ENCODE measurements at places on chromosomes 3 and 15.

GRCh38 chr15:90895571-90896117 is 7.5 kb upstream of the MAN2A2 start:
- peak; percentile 64 for DNase-seq

DNA sequence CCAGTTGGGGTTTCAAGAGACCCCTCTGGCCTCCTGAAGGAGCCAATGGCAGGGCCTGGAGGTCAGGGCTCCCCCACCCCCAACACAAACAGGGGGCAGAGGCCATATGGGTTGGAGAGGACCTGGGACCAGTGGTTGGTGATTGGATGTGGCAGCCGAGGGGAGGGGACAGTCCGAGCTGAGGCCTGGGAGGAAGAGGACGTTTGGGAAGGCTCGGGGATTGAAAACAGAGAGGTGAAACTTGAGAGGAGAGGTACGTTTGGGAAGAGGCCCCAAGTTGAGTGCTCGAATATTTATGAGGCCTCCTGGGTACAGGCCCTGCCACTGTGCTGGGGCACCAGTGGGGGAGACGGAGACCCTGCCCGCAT is 53.7 kb downstream of the DNAJB8 start:
- no peak for DNase-seq

- peak; percentile 33 for DNase-seq
Observed at GRCh38 chr15:37134699-37135131, 34.4 kb upstream of the MEIS2 start.

- no peak for DNase-seq
Observed at GRCh38 chr3:131174752-131175151, 148.1 kb downstream of the NEK11 start.

GRCh38 chr3:71930056-71930991 is 145.4 kb upstream of the PROK2 start:
- DNase-seq: peak; percentile 59

DNA sequence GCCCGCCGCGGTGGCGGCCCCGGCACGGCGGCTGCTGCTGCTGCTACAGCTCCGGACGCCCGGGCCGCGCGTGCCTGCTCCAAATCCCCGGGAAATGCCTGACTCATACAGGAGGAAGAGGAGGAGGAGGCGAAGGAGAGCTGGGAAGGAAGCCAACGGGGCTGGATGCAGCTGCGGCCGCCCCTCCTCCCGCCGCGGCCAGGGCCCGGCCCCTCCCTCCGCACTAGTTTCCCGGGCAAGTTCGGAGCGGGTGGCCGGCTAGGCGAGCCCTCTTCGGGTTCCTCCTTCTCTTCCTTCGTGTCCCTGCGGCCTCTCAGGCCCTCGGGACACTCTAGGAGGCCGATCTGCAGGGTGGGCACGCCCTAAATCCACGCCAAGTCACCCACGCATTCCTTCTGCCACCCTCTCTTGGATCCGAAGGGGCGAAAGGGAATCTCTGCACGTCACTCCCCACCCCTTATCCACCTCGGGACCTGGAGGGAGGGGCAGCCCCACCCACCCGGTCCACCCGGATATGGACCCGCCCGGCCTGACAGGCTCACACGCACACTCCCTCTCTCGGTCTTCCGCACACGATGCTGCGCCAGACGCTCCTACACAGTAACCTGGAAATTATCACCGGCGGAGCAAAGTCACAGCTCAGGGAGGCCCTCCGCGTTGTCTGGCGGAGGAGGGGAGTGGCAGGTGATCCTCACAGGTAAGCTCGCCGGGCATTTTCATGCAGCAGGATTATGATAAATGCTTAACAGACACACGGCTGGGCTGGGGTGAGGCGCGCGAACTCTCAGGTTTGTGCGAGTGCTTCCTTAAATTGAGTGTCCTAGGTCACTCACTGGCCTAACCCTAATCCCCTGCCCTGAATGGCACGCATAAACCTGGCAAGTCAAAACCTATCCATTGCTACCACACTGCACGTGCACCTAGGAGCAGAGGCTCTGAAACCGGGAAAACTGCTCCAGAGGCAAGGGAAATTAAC is at the start of the genes OSBPL10 and ZNF860:
OSBPL10 (minus strand) TSS at position 57 of the 976 bp plus-strand sequence. CDS start 83 bp downstream, outside the sequence.
ZNF860 (plus strand) TSS at position 545 of the 976 bp plus-strand sequence. CDS start 7,330 bp downstream, outside the sequence.
- peak; percentile 16 for DNase-seq

- DNase-seq: no peak
Observed at GRCh38 chr3:106826791-106827311, 550.4 kb upstream of the CCDC54 start.

GRCh38 chr3:139639662-139640061 is 38.1 kb downstream of the NMNAT3 start:
- no peak for DNase-seq

- no peak for DNase-seq
Observed at GRCh38 chr3:189363590-189364255, 192.0 kb downstream of the TPRG1 start.

GRCh38 chr3:124410471-124410870 is 319.8 kb upstream of the UMPS start:
- DNase-seq: no peak

- no peak for DNase-seq
Observed at GRCh38 chr3:37200141-37200540, 25.8 kb upstream of the LRRFIP2 start.

DNA sequence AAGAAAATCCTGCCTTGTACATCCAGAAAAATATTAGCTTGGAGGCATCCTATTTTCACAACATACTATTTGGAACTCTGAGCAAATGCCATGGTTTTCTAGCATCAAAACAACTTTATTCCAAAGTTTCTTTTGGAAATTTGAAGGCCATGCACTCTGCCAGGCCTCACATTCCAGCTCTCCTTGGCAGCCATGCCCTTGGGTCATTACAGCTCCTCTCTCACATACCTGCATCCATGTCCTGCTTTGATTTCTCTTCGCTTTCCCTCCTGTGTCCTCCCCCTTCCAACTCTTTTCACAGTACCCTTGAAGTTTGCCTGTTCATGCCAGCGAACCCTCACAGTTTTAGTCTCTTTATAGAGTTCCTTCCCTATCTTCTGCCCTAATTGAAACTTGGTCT is 70.9 kb upstream of the TPRG1 start:
- DNase-seq: no peak

GRCh38 chr15:59722476-59722875 is 33.4 kb upstream of the BNIP2 start:
- DNase-seq: no peak

DNA sequence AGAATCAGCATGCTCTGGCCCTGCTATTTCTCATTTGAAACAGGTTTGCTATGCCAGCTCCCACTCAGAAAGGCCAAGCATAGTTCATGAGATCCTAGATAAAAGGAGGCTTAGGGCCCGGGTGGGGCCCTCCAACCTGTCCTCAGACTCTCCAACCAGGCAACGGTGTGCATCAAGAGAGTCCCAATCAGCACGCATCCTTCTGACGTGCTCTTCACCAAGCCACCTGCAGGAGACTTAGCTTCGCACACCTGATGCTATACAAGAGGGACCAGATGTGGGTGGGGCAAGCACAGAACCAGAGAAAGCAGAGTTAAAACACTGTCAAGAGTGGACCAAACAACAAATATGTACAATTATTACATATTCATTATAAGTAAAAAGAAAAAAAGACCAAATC is 17.3 kb downstream of the STIMATE start:
- no peak for DNase-seq

- DNase-seq: no peak
Observed at GRCh38 chr15:58298879-58299850, 132.6 kb upstream of the LIPC start.

GRCh38 chr3:15345608-15346137 is 13.3 kb upstream of the SH3BP5 start:
- no peak for DNase-seq

DNA sequence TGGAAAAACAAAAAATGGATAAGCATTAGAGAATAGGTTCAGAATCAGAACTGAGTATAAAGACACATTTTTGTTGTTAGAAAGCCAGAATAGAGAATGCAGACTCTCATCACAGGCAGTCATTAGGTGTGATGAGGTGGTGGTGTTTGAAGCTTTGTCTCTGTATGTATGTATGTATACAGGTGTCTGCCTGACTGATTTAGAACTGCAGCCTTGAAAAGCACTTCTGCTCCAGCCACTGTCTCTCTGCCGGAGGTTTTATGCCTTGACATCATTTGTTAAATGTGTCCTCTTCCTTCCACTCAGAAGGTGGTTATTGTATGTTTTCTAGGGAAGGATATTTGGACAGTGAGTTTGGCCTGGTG is 80.7 kb upstream of the ZBED2 start:
- no peak for DNase-seq

DNA sequence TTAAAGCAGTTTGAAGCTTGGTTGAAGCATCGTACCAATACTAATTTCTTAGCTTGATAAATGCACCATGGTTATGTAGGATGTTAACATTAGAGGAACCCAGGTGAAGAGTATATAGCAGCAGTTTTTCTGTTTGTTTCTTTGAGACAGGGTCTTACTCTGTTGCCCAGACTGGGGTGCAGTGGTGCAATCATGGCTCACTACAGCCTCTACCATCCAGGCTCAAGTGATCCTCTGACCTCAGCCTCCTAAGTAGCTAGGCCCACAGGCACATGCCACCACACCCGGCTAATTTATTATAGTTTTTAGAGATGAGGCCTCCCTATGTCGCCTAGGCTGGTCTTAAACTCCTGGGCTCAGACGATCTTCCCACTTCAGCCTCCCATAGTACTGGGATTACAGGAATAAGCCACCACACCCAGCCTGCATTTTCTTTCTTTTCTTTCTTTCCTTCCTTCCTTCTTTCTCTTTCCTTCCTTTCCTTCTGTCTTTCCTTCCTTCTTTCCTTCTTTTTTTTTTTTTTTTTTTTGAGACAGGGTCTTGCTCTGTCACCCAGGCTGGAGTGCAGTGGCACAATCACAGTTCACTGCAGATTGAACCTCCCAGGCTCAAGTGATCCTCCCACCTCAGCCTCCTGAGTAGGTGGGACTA is 6.1 kb downstream of the PEAK1 start:
- no peak for DNase-seq

- DNase-seq: no peak
Observed at GRCh38 chr15:31387092-31387478, 60.5 kb downstream of the KLF13 start.
